Hippocampal formation (tissue), 2 donors: ENCODE measurements at places on chromosomes 3 and 15.

DNA sequence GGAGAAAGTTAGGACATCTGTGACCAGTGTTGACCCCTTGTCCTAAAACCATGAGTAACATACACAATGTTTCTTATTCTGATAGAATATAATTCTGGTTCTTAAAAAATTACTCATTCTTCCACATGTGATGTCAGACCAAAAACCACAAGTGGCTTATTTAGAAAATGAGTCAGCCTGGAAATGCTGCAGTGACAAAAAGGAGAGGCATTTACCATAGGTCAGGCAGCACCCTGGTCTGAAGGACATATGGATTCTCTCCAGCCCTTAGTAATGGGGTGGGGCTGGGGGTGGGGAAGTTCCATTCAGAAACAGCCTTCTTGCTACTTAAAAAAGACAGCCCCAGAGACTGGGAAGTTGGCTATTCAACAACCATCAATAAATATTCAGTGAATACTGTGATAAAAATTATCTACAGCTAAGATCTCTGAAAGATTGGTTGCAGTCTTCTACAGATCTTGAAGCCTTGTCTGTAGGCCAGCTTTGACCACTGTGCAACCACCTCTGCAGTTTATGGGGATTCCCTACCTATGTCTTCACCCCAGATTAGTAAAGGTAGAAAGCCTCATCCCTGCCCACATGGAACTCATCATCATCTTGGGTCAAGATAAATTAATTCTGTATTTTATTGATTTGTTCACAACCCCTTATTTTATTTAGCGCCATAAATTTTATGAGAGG, 34.9 kb upstream of the TIMP4 start:
- DNase-seq, result no peak

- no peak for DNase-seq
Observed at GRCh38 chr15:66840615-66841390, 138.8 kb downstream of the SMAD6 start.

GRCh38 chr3:152159328-152159727, 109.4 kb upstream of the MBNL1 start:
- DNase-seq, result no peak

DNA sequence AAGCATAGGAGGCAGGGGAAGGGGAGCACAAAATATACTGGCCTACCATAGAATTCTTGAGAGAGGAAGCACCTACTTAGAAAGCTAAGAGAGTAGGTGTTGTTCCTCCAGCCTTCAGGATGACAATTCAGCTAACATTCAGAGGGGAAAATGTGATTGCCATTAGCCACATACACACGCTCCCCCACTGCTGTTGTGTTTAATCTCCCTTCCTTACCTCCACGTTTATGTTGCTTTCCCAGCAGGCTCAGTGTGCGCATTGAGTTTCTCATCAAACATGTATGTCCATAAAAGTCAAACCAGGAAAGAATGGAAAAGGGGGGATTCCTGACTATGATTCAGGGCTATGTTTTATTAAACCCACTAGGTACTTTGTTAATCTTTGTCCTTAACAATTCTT, 145.2 kb upstream of the CHRM5 start:
- DNase-seq, result no peak

DNA sequence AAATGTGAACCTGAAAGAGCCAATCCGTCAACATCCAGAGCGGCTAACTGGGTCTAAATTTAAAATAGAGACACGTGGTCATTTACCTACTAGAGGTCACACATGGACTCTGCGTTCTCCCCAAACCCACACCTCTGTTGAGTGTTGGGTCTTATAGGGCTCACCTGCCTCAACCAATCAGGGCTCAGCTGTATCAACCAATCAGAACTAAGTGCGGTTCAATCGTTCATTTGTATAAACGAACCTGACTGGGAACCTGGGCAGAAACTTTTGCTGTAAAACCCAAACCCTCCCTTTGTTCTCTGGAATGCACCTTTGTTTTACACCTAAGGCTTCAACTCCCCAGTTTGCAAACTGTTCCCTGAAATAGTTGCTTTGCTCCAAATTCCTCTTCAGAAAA, 8.9 kb downstream of the DNAAF4 start:
- no peak for DNase-seq

DNA sequence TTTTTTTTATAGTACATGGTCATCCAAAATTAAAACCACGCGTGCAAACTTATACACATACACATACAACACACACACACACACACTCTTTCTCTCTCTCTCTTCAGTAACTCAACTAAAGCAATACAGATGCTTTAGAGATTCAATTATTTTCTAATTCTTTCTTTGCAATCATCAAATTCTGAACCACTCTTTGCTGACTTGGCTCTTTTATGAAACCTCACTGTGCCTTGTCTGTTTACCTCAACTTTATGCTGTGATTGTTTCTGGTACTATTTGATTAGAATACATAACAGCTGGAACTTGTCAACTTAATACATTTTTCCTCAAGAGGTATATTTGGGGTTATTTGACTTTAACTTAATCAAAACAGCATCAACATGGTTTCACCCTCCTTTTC, 1309.7 kb downstream of the ROBO2 start:
- no peak for DNase-seq

GRCh38 chr3:47954567-47954966, 61.6 kb downstream of the MAP4 start:
- DNase-seq, result no peak

- no peak for DNase-seq
Observed at GRCh38 chr3:37326801-37327200, 152.4 kb upstream of the LRRFIP2 start.

DNA sequence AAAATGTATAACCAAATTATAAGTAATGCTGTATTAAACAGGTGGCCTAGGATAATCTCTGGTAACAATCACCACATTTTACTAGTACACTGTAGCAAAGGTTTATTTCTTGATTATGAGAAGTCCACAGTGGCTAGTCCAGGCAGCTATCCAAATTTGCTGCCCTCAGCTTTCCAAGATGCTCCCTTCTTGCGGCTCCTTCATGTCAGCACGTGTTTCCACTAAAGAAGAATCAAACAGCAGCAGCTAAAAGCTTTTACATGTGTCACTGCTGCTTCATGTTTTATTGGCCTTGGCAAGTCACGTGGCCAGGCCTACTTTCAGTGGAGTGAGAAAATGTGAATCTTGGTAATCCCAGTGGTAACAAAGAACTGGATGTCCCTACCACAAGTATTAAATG, 5.6 kb upstream of the RBMS3 start:
- DNase-seq, result no peak

GRCh38 chr3:39275052-39275451, 4.8 kb downstream of the CX3CR1 start:
- no peak for DNase-seq

GRCh38 chr15:43919540-43920253, 92.9 kb downstream of the WDR76 start:
- DNase-seq, result no peak

DNA sequence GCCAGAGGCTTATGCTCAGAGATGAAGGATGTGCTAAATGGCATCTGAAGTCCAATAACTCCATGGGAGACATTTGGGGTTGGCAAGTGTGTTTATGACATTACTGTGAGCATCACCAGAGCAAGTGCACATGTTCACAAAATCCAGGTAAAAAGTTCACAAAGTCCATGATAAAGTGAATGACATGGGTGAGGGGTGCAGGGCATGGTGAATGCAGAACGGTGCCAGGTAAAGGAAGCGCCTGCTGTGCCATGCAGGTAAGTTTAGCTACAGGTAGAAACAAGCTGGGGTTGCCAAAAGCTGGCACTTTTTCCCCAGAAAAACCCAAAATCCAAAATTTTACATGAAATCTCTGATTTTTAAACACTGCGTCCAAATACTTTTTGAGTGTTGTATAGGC, 268.2 kb downstream of the ABHD5 start:
- DNase-seq, result no peak

- peak; percentile 31 for DNase-seq
Observed at GRCh38 chr3:66499881-66500575, 794 bp downstream of the LRIG1 start.

GRCh38 chr15:92770641-92771040, 115.1 kb upstream of the FAM174B start:
- no peak for DNase-seq

DNA sequence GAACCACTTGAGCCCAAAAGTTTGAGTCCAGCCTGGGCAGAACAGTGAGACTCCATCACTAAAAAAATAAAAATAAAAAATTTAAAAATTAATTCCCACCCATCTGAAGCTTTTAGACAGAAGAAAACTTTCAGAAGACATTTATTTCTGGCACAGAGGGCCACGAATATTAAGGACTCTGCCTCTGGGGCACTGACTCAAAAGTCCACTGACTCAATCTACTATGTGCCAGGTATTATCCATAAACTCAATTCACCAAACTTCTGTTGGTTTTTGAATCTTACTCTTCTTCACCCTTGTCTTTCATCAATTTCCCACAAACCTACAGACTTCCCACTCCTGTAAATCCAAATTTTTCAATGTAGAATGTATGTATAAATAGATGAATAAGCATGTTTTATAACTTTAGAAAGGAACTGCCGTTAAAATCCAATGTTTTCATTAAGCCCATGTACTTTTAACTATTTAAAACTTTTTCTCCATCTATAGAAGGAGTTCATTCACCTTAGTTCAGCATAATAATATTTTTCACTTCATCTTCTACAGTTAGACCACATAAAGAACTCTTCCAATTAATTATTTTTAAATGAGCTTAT, 19.9 kb downstream of the ATP13A3 start:
- DNase-seq, result no peak

DNA sequence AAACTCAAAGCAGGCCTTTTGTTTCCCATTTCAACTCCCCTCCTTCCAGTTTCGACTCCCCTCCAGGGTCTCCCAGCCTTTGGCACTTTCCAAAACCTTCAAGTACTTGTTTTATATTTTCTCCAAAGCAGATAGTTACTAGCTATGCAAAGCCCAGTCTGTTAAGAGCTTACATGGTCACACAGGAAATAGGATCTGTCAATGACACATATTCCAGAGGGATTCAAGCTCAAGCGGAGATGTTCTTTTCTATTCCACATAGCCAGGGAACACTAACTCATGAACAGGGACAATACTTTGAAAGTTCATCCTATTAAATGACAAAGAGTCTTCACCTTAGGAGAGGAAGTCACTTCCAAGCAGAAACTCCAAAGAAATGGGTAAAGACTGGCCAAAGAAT, 18.6 kb downstream of the SUCLG2 start:
- DNase-seq, result no peak

GRCh38 chr3:134754768-134755559, 40.1 kb upstream of the EPHB1 start:
- DNase-seq, result no peak

- no peak for DNase-seq
Observed at GRCh38 chr15:69941301-69941605, 156.5 kb downstream of the TLE3 start.

GRCh38 chr15:45958924-45959323, 324.1 kb downstream of the SQOR start:
- DNase-seq, result no peak

- peak; percentile 63 for DNase-seq
Observed at GRCh38 chr3:69321301-69322157, 64.4 kb downstream of the FRMD4B start.

DNA sequence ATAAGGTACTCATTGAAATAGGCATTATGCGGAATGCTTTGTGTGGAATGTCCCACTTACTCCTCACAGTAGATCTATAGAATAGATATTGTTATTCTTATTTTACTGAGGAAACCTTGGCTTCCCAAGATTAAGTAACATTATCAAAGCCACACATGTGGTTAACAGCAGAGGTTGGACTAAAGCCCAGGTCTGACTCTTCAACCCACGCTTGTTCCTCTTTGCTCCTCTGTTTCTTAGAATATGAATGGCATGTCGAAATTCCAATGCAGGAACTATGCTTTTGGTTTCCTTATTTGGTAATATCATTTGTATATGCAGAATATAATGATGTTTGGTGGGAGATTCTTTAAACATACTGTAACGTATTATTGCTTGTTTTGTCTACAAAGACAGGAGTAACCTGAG, 818.8 kb upstream of the LMCD1 start:
- DNase-seq, result no peak

GRCh38 chr3:51802106-51802703, 23.2 kb upstream of the IQCF6 start:
- DNase-seq, result no peak

DNA sequence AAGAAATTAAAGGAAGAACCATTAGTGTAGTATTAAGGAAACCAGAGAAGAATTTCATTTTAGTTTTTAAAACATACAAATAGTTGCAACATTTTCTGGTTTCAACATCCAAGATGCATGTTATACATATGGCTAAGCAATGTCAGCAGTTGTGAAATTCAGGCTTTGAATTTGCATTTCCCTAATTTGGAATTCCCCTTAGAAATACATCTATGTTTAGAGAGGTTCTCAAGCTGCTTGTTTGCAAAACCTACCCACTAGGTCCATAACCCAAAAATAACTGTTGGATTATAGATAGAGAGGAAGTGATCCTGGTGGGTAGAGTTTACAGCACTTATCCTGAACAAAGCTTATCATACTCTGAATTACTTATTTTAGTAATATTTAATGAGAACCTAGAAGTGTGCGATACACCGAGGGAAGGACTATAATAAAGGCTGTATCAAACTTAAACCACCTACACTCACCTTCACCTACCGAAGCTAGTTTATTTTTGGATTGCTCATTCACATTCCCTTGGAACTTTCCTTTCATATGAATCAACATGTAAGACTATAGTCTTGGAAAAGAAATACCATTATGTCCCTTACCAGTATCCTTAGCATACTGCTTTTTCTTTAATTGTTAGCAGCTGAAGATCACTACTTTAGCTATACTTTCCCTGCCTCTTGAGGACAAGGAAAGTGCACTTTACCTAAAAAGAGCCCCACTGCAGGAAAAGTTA, 60.6 kb downstream of the CHAC1 start:
- no peak for DNase-seq

DNA sequence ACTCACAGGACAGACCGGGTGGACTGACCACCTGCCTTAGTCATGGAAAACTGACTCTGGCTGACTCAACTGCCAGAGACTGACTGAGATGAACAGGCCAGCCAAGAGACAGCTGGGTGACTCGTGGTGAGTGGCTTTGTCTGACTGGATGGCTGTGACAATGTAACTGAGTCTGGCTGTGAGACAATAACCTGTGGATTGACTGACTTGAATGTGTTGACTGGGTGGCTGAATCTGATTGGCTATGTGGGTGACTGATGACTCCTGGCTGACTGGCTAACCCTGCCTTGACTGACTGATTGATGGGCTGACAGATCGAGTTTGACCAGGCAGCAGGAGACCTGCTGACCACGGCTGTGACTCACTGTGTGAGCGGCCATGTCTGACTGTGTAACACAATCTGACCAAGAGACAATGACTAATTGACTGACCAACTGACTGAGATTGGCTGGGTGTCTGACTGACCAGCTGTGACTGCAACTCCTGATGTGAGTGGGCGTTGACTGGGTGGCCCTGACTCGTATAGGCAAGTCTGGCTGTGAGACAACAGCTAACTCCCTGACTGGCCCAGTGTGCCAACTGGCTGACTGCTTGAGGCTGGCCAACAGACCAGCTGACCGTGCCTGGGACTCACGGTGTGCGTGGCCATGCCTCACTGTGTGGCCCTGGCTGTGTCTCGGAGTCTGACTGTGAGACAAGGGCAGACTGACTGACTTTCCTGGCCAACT, 509.1 kb downstream of the SHQ1 start:
- DNase-seq, result no peak
